ENCODE measurements at places on chromosomes 2 and 18. TPM values are rescaled to one million over a fixed set of nuclear protein-coding genes. Genes with fewer than 3 reads are reported as not detected.

- DNase-seq: no peak
Measured at GRCh38 chr18:60870261-60871153, 462.7 kb upstream of the CDH20 start.

GRCh38 chr2:157735532-157735931 lies 106.9 kb upstream of the ACVR1C start:
- no peak for DNase-seq

GRCh38 chr2:29744976-29745375 lies 176.4 kb downstream of the ALK start:
- no peak for DNase-seq

DNA sequence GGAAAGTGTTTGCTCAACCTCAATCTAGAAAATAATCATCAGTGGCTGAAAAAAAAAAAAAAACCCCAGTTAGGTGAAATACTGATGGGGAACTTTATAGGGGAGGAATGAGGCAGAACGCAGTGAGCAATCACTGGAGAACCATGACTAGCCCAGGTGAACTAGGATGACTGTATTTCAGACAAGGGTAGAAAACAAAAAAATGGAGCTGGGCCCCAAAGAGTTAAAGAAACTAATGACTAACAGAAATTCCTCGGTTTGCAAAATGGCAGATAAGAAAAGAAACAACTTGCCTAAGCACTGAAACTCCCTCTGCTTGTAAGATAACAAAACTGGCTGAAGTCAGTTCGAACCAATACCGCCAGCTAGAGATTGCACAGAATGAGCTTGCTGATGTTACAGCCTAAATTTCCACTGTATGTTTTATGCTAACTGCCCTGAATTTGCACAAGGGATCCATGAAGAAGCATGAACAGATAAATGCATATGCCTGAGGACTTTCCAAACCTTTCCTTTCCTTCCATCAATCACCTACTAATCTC lies 245.9 kb downstream of the METTL4 start:
- no peak for DNase-seq

DNA sequence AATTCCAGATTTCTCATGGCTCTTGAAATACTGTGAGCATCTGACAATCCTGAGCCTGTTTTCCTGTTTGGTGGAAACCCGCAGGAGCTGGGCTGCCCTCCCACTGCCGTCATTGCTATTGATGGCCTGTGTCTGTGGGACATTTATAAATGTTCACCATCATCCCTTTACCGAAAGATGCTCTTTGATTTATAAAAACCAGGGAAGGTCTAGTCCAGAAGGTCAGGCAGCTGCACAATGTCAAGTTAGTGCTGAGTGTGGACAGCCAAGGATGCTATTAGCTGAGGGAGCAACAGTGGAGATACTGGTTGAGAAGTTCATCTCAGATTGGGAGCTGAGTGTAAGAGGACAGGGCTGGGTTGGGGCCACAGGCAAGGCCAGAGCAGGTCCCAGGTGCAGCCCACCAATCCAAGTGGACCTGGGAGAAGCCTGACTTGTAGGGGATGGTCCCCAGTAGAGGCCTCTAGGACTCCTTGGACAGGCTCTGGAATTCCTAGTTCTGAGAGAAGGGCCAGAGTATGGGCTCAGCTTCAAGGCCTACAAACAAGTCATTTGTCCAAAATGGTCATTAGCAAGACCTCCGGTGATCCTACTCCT lies 55.1 kb downstream of the COPS8 start:
- no peak for DNase-seq

GRCh38 chr18:63000839-63001238 lies 285.5 kb downstream of the PHLPP1 start:
- DNase-seq: no peak

GRCh38 chr2:69118609-69119008 lies 105.6 kb downstream of the ANTXR1 start:
- no peak for DNase-seq

GRCh38 chr2:215382480-215382879 lies 53.4 kb downstream of the FN1 start:
- DNase-seq: no peak

DNA sequence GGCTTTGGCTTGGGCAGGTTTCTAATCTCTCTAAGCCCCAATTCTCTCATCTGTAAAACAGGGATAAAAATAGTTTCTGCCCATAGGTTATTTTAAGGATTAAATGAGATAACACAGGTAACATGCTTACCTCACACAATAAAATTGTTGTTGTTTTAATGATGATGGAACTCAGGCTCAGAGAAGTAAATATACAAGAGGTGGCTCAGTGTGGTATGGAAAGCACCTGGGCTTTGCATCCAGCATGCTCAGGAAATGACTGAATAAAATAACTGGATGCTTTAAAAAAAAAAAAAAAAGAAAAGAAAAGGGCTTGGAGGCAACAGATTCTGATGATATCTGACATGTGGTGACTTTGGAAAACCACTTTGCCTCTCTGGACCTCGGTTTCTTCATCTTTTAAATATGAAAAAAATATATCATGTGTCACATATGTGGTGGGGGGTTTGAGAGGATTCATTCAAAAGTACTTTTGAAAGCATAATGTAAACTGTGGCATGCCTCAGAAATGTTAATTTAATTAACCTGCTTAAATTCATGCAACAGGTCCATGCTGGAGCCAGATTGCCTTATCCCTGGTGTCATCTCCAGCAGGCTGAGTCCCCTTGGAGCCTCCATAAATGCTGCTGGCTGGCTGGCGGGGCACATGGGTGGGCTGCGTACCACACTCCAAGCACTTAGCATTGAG lies 112.8 kb upstream of the CDC42EP3 start:
- no peak for DNase-seq

DNA sequence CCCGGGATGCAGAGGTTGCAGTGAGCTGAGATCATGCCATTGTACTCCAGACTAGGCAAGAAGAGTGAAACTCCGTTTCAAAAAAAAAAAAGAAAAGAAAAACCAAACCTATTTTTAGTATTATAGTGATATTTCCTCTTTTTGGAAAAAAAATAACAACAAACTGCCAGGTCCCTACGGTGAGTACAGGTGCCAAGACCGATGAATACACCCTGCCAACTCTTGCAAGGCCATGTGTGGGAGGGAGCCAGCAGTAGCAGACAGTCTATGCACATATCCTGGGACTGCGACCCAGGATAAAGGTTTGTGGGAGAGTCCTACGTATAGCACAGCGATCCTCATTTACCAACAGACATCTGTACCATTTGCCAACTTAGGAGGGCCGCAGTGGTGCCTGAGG lies 69.6 kb upstream of the DNMT3A start:
- no peak for DNase-seq

DNA sequence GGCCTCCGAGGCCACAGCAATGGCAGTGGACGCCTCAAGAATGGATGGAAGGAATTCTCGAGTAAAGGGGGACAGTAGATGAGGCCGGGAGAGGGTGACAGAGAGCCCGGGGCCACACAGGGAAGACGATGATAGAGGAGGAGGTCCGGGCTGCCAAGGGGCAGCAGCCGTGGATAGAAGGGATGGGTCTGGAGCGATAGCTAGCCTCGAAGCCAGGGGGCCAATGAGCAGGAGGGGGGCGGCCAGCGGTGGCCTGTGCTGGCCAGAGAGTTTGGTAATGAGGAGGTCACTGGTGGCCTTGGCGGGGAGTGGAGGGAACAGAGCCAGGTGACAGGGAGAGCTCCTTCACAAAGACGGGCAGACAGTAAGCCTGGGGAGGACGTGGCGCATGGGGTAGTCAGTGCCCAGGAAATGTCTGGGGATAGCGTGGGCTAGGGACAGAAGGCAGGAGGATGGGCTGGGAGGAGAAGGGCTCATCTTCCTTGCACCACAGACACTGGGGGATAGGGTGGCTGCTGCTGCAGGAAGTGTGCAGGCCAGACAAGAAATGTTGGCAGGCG lies 87.8 kb upstream of the ASB18 start:
- DNase-seq: no peak

GRCh38 chr18:78699499-78699898 lies 280.1 kb upstream of the SALL3 start:
- DNase-seq: no peak

- DNase-seq: no peak
Measured at GRCh38 chr2:120394764-120395163, 48.8 kb downstream of the INHBB start.

DNA sequence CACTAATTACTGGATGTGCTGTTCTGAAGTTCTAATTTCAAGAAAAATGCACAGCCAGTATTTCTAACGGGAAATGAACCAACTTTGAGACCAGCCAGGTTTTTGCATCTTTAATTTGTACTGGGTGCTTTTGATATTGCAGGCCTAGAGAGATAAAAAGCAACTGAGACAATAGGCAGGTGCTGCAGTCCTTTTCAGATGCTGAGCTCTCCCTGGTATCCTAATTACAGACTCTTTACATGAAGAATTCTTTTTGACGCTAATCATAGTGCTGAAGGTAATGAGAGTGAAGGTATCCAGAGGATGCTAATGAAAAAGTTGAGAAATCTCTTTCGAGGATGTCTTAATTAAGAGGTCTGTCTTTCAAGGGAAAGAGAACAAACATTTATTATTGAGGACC lies 85.1 kb downstream of the SERPINB8 start:
- no peak for DNase-seq

- no peak for DNase-seq
Measured at GRCh38 chr2:188132385-188132784, 159.3 kb upstream of the GULP1 start.

DNA sequence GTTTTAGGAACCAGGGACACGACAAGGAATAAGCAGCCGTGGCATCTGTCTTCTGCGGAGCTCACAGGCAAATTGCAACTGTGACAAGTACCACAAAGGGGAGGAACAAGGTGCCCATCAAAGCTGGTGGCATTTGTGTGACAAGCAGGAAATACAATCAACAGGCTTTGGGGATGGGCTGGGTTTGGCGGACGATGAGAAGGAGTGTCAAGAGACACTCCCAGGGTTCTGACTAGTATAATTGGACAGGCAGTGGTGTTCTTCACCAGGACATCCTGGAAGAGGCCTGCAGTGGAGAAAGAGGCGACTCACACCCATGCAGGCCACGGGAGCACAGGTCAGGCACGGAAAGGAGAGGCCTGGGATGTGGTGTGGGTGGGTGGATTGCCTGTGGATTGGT lies 14.2 kb upstream of the SPATA3 start:
- DNase-seq: no peak

GRCh38 chr2:118321432-118322105 lies 233.3 kb downstream of the INSIG2 start:
- DNase-seq: no peak

DNA sequence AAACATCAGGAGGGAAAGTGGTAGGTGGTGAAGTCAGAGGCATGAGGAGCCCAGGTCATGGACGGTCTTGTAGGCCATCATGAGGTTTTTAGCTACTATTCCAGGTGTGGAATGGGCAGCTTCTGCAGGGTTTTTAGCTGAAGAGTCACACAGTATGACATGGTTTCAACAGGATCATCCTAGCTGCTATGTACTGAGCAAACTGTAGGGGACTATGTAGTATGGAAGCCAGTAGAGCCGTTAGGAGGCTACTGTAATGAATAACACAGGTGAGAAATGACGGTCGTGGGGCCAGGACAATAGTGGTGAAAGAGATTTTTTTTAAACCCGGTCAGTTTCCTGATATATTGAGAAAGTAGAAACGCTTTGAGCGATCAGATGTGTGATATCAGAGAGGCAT lies 167.6 kb upstream of the FN1 start:
- DNase-seq: no peak

GRCh38 chr18:13266218-13267100 lies 47.9 kb downstream of the LDLRAD4 start:
- no peak for DNase-seq

Gene VWA3B
- not detected for total RNA-seq

Gene CNDP2
- 197 TPM for total RNA-seq

Gene C2orf72
- 0.77 TPM for total RNA-seq

Gene OTOF
- 0.25 TPM for total RNA-seq

Gene MBOAT2
- 54.2 TPM for total RNA-seq

Gene GKN2
- total RNA-seq: not detected

Gene DTNA
- 10.9 TPM for total RNA-seq

Gene MAL
- total RNA-seq: not detected

Gene SOCS6
- total RNA-seq: 29.3 TPM

Gene RBM43
- total RNA-seq: 7.1 TPM

Gene C2orf78
- not detected for total RNA-seq

Gene RAX
- not detected for total RNA-seq
